ENCODE measurements at places on chromosomes 5 and 9.

DNA sequence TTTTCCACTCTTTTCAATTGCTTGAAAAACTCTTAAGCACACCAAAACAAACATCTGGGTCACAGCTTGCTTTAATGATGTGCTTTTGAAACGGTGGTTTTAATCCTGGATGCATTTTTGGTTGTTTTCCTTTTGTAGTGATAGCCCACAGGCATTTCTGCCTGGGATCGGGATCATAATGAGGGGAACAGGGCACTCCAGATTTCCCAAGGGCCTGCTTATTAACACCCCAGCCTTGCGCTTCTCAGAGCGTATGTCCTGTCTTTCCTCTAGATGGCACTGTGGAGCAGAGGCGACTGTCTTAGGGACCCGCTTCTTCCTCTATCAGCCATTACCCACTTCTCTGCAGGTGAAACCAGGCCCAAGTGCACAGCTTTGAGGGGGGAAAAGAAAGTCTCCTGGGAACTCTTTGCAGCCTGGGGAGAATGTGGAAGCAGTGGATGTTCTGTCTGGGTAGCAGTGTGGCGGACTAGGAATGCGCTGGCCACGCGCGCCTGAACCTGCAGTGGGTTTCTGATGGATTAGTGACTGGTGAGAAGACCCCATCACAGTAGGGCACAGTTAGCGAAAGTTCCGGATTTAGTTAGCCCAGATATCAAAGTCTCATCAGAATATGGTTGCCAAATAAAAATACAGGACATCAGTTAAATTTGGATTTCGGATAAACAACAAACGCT lies 190.1 kb downstream of the GNA14 start:
- peak; percentile 83 for DNase-seq

DNA sequence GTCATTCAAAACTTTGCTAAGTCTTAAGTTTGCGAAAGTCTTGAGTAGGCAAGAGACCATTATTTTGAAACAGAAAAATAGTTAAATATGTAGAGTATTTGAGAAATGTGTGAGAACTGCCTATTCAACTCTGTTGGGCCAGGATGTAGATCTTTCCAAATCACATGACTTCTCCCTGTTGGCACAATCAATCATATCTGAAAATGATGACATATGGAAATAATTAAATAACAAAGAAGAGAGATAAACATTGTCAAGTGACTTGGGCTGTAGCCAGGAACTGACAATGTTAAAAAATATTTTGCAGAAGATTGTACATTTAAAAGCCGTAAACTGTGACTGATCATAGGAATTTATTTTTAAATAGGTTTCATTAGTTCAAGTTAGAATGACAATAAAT lies 104.6 kb upstream of the IL6ST start:
- peak; percentile 14 for DNase-seq

DNA sequence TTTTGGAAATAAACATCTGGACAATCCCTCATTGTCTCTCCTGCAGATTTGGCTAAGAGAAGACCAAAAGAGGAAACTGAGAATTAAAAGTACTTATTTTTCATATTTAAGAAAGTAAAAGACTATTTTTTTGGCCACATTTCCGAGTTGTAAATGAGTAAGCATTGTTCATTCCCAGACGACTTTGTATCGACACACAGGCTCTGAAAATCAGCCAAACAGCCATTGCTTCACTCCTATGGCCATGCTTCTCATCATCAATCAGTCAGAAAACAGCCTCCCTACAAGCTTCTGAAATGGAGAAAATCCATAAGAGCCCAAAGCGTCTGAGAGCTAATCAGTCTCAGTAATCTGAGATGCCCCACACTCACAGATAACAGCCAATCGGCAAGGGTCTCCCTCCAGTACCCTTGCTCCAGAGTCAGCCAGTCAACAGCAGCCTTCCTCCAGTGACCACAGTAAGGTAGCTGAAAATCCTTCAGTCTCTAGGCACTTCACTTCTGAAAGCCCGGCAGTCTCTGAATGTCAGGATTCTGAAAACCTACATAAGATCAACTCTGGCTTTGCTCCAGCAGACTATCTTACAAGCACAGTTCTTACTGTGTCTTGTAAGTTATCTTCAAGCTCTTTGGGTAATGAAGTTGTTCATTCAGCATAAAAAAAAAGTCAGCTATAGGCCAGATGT lies 30.9 kb downstream of the CDO1 start:
- no peak for DNase-seq

DNA sequence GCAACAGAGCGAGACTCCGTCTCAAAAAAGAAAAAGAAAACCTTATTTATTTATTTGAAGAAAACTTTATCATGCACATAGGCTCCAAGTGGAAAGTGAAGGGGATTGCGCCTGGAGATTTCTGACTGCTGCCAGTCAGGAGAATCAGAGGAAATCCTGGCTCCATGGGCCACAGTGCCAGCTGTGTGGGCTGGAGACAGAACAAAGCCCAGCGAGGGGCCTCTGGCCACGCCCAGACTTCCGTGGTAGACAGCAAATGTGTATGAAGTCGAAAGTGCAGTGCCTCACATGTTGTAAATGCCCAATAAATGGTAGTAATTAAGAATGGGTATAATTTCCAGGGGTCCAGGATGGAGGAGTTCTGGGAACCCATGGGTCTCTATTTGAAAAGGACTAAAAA lies 75.8 kb upstream of the WWC1 start:
- DNase-seq, result no peak

- DNase-seq, result no peak
Observed at GRCh38 chr5:73912821-73913271, 286.9 kb downstream of the ARHGEF28 start.

DNA sequence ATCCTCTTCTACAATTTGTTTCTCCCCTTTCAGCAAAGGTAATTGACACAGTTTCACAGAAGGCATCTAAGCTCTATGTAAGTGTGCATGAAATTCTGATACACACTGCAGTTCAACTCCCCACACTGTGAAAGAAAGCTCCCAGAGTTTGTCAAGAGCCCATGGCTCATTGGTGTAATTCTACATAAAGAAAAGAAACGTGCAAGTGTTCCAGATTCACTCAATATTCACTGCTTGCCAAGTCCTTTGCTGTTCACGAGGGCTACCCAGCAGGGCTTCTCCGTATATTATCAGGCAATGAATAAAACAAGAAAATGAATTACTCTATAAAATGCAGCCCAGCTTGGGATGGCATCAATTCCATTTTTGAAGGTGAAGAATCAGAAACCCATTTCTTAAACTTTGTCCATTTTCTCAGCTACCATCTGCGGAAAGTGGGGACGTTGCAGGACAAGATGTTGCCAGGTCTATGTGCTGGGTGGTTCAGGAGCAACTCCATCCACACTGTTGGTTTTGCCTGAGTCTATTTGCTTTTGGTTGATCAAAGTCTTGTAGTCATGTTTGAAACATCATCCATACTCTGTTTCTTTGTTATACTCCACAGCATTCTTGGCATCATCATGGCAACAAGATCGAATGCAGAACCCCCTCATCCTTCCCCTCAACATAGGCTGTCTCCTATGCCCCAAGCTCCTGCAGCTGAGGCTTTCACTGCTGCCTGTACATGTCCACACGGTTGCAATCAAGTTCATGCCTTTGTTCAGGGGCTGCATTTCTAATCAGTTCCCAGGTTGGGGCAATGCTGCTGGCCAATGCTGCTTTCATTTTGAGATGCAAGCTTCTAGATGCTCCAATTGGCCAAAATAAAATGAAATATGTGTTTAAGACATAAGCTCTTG lies 301.8 kb downstream of the MED10 start:
- no peak for DNase-seq

DNA sequence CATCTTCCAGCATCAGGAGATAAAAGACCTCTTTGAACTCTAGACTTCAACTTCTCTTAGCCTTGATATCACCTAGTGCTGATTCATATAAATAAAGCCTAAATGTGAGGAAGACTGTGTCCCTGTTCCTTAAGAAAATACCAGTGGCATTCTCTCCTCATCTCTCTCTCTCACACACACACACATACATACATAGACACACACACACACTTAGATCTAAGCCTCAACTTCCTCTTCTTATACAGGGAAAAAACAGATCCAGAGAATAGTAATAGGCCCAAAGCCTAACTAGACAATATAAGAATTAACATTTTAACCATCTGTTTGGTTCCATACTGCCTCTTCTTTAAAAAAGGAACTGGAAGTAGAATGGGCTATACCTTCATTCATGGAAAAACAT lies 195.3 kb upstream of the NR4A3 start:
- no peak for DNase-seq

- DNase-seq, result no peak
Observed at GRCh38 chr9:121635300-121635876, 16.0 kb upstream of the DAB2IP start.

GRCh38 chr5:163498886-163499285 lies 6.5 kb upstream of the MAT2B start:
- DNase-seq, result no peak

GRCh38 chr5:133336969-133337410 lies 275.4 kb downstream of the FSTL4 start:
- no peak for DNase-seq

- DNase-seq, result no peak
Observed at GRCh38 chr9:134059661-134060395, 8.0 kb downstream of the BRD3 start.

GRCh38 chr5:175920231-175920811 lies 47.8 kb downstream of the THOC3 start:
- no peak for DNase-seq

- no peak for DNase-seq
Observed at GRCh38 chr9:98654247-98654646, 54.5 kb downstream of the GABBR2 start.

DNA sequence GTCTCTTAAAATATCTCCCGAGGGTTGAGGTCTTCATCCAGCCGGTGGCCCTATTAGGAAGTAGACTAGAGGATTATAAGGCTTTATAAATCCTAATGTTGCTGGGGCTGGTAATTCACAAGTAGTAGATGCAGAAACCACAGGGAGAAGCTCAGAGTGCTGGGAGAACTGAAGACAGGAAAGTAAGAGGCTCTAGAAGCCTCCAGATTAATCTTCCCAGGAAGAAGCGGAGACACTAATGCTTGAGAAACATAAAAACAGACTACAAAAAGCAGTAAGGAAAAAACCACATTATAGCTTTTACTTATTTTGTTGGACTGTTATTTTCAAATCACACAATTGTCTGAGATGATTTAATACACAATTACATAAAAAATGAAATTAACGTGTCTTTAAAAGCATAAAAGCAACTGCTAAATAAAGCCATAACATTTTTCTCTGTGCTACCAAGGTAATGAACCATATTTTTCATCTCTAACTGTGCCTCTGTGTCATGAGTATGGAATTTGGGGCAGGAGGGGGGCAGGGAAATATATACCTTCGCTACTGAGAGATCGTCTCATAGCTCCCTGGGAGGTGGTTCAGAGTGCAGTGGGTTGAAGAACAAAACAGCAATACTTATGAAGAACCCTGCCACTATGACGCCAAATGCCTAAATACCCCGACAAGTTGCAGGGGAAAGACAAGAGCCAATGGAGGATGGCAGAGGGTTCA lies 806.2 kb upstream of the WWC1 start:
- DNase-seq, result no peak

DNA sequence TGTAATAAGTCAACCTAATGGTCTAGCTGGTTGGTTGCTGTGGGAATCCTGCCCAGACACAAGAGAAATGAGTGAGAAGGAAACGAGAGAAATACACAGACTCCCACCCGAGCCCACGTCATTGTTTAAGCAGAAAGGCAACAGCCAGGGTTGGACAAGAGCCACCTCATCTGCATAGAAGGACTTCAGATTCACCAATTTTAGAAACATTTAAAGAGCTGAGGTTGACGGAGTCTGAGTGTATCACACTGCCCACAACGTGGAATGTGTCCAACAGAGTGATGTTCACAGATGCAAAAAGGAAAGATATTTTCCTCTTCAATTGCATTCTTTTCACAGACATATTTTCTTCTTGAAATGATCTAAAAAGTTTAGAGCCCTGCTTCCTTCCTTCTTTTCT lies 349.5 kb downstream of the AGTPBP1 start:
- DNase-seq, result no peak

Data from hematopoietic multipotent progenitor cell treated with erythropoietin and hydrocortisone succinate and interleukin-3 and kit ligand, for 8 days (in vitro differentiated cells).